ENCODE measurements at places on chromosomes 1 and 21.

DNA sequence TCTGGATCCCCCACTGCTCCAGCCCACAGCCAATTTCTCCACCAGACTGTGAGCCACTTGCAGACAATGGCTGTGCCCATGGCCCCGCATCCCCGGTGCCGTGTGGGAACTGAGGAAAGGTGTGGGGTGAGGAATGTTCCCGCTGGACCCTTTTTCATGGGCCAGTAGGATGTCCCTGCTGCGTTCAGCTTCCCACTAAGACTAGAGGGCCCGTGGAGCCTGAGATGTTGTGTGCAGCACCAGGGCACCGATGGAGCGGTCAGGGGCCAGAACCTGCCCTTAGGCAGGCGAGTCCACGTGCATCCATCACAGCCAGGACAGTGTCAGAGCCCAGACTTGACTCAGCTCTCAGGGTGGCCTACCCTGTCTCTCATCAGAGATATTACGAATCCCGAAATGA is 105.7 kb upstream of the COL6A1 start:
- DNase-seq = no peak

DNA sequence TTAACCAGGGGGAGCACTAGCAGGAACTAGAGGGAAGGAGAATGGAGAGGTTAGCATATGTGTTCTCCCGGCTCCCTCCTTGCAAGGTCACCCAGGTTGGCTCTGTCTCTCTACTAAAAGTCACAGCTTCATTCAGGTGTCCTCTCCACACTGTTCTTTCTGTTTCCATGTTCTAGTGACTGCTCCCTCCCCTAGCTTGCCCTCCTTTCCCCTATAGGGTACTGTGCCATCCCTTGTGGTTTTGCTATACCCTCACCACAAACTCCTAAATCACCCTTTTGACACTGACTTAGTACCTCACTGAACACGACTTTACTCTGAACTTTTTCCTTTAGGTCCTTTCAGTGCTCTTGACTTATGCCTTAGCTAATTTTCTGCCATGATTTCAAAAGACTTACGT is 389.3 kb downstream of the ST6GALNAC3 start:
- no peak for DNase-seq

GRCh38 chr21:35833991-35834390 is 226.3 kb downstream of the SETD4 start:
- no peak for DNase-seq

GRCh38 chr1:42993502-42994136 is 35.0 kb upstream of the SLC2A1 start:
- no peak for DNase-seq

- no peak for DNase-seq
These were observed 51.9 kb upstream of the CD34 start for GRCh38 chr1:207962716-207963426.

DNA sequence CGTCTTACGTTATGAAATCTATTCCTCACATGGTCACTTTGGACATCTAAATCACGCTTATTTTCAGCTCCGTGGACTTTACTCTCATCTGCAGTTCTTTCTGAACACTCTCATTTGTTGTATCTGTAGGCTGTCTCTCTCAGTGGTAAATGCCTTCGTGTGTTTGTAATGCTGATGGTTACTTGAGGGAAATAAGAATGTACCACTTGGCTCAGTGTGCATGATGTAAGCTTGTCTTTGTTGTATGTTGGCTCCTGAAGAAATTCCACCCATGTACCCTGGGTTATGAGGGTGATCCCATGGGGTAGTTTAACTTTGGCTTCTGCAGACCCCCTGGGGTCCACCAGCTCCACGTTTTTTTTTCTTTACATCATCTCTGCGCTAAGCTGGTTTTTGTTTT is 378.4 kb downstream of the SETD4 start:
- DNase-seq = no peak

DNA sequence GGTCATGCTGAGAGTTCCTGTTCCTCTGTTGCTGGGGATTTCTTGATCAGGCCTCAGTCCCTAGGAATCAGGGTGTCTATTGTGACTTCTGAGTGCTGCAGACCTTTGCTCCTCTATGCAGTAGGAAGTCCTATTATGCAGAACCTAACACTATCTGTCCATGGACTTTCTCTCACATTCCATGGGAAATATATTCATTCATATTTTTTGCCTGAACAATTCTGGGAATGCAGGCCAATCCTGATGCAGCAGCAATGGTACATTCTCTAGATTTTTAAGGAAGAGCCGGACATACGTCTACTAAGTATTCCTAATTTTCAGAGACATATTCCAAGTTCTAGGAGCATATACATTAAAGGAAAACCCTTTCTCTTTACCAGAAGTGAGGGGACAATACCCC is 61.1 kb upstream of the C1orf87 start:
- no peak for DNase-seq

DNA sequence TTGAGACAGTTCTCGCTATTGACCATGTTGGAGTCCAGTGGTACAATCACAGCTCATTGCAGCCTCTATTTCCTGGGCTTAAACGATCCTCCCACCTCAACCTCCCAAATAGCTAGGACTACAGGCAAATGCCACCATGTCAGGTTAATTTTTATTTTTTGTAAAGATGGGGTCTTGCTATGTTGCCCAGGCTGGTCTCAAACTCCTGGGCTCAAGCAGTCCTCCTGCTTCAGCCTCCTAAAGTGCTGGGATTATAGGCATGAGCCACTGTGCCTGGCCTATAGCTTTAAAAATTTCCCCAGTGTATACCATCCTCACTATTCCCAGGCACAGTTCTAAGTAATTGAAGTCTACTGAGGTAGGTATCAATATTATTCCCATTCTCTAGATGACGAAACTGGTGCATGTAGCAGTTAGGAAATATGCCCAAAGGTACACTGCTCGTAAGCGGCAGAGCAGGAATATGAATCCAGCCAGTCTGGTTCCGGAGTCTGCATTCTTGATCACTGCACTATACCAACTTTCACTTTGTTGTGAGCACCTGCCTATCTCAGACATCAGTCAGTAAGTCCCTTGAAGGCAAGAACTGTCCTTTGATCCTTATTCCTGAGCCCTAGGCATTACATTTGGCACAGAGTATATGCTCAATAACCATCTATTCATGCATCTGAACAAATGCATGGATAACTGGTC is 11.5 kb upstream of the SRP9 start:
- DNase-seq = no peak

DNA sequence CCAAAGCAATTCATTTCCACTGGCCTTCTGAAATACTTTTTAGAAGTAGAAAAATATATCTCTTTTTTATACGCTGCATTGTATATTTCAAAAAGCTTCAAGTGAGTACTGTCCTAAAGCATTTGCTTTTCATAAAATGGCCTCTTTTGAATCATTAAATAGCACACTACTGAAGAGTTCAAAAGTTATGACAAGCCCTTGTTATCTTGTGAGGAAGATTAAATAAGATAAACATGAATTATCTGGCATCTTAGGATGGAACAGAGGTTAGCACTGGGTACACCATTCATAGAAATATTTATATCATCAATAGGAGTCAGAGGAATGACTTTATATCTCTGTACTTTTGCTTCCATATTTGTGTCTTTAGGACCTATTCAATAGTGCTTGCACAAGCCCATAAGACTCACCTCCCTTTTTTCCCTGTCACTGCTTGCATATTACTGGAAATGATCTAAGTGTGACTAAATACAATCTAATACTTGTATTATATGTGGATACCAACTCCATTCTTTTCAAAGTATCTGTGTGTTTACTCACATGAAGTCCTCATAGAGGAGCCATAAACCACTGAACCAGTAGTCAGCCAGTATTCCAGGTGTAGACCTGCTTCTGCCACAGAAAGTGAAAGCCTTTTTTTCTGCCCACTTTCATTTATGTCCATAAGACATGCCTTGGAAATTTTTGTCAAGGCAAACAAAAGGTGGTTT is 274.2 kb upstream of the C1orf105 start:
- no peak for DNase-seq

- DNase-seq = no peak
These were observed 10.9 kb upstream of the BATF3 start for GRCh38 chr1:212710566-212710965.

All from naive thymus-derived CD4-positive, alpha-beta T cell (primary cell).